ENCODE measurements at places on chromosomes 3 and 15.
A peak's percentile ranks its signal among the peaks of the same experiment; 100 is the strongest.

- no peak for DNase-seq
These were observed 72.3 kb upstream of the ST3GAL6 start for GRCh38 chr3:98690876-98691275.

GRCh38 chr3:98341758-98342157, 11.9 kb upstream of the OR5K4 start:
- no peak for DNase-seq

- no peak for DNase-seq
These were observed 430.7 kb upstream of the CFAP20DC start for GRCh38 chr3:59480486-59480995.

GRCh38 chr15:34116620-34117019, 14.7 kb downstream of the PGBD4 start:
- no peak for DNase-seq

DNA sequence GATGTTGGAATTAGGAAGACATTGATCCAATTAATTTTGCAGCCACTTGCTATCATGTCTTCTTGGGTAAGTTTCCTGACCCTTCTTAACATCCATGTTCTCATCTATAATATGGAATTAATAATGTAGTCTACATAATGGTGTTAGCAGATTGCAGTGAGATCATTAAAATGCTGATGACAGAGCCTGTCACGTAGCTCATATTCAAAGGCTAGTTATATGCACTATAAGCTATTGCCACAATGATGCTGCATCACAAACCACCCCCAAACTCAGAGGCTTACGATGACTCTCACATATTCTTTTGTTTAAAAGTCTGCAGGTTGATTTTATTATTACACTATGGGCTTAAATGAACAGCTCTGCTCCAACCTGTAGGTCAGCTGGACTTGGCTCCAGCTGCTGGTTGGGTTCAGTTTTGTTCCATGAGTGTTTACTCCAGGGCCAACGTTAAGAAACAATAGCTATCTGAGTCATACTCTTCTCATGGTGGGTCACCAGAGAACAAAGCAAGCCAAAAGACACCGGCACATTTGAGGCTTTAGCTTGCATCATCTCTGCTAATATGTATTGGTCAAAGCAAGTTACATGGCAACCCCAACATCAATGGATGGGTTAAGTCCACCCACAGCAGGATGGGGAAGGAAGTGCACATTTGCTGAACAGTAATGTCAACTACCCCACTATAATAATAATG, 250.0 kb upstream of the SLCO3A1 start:
- no peak for DNase-seq

DNA sequence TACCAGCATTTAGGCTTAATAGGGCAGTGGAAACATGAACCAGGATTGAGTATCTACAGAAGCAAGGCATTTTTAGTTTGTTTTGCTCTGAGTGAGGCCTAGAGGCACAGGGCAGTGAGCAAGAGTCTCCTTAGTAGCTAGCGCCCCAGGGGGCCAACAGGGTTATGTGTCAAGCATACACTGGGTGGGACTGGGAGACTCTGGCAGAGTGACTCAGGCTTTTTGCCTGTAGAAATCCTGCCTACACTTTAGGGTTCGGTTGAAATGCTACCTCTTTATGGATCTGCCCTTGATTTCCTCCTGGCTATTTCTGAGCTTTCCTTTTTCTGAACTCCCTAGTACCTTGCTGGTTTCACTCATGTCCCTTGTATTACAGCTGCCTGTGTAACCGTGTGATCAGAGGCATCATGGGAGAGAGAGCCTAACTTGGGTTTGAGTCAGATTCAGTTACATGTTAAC, 72.2 kb downstream of the TOP2B start:
- DNase-seq, result no peak

- no peak for DNase-seq
These were observed 14.0 kb downstream of the FBXL22 start for GRCh38 chr15:63611177-63611576.

- DNase-seq, result no peak
These were observed 1013.6 kb downstream of the ROBO1 start for GRCh38 chr3:78754066-78754743.

- no peak for DNase-seq
These were observed 42.4 kb downstream of the FBN1 start for GRCh38 chr15:48603123-48603500.

DNA sequence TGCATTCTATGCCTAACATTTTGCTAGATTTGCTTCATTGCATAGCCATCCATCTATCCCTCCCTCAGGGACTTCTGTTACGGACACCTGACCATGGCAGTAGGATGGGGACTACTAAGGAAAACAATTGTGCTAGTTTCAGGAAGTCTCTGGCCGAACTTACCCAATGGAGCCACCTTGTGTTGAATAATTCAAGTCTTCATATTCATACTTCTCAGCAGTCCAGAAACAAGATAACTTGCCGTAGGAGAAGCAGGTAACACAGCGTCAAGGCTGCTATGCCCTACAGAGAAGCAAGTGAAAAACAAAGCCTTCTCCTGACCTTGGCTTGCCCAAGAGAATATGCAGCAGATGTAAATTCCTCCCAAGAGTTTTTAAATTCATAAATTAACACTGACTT, 685.3 kb downstream of the GRM7 start:
- no peak for DNase-seq

DNA sequence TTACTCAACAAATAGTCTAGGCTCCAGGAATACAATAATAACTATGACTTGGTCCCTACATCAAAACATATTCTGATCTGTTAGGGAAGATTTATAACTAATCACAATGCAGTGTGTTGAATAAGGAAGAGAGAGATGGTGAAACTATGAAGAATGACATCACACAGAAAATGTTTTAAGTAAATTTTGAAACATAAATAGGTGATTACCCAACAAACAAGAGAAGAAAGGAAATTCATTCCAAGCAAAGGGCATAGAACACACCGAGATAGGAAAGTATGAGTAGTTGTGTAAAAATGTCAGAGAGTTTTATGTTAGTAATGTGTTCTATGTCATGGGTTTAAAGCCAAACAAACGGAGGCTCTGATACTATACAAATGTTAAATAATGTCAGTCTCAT, 13.4 kb downstream of the SEC62 start:
- no peak for DNase-seq

- DNase-seq, result no peak
These were observed 746.6 kb upstream of the CFAP20DC start for GRCh38 chr3:59796456-59796855.

DNA sequence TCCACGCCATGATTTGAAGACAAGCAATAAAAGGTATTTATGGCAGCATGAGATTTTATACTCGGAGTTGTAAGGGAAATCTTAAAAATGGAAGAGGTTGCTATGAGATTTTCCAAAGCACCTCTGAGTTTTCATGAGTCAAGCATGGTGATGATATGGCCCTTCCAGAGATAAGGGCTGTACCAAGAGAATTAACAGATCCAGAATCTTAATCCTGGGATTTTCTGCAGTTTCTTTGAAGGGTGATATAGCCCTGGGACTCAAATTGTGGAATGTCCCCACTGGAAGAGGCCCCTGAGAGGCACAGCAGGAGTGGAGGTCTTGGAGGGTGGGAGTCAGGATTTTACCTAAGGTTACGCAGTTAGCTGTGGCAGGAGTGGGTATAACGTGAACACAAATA, 243.3 kb downstream of the ZNF621 start:
- no peak for DNase-seq

GRCh38 chr3:20552605-20553275, 366.7 kb upstream of the SGO1 start:
- no peak for DNase-seq

- no peak for DNase-seq
These were observed 474.8 kb downstream of the CNTN3 start for GRCh38 chr3:74139648-74140047.

DNA sequence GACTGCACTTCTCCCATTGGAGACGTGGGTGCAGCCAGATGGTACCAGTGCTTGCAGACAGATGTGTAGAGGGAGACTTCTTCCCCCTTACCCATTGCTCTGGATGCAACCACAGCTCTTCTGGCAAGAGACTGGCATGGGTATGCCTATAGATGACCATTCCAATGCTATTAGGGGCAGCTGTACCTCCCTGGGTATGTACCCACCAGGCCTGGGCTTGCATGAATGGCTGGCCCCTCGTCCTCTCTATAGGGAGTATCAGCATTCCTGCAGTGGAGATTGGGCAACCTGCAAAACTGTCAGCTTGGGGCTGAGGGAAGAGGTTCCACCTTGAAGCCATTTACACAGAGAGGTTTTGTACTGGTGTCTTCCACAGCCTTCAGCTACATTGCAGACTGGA, 57.6 kb upstream of the FXR1 start:
- no peak for DNase-seq

DNA sequence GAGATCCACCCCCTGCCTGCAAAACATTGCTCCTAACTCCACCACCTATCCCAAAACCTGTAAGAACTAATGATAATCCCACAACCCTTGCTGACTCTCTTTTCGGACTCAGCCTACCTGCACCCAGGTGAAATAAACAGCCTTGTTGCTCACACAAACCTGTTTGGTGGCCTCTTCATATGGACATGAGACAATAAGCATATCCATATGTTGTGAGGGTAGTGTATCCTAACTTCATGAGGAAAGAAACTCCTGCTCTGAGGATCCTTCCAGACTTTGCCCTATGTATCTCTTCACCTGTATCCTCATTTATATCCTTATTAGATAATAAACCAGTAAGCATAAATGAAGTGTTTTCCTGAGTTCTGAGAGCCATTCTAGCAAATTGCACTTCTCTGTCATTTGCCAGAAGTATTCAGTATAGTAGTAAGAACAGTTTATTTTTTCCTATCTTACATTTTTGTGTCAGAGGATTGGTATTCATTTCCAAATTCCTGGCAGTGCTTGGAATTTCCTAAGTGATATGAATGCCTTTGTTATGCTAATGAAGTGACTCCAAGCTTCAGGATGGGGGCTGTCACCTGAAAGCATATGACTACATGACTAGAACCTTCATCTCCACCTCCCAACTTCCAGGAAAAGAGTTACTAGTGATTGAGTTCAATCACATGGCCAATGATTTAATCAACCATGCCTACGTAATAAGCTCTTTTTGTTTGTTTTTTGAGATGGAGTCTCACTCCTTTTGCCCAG, 30.2 kb downstream of the TTBK2 start:
- DNase-seq, result no peak

DNA sequence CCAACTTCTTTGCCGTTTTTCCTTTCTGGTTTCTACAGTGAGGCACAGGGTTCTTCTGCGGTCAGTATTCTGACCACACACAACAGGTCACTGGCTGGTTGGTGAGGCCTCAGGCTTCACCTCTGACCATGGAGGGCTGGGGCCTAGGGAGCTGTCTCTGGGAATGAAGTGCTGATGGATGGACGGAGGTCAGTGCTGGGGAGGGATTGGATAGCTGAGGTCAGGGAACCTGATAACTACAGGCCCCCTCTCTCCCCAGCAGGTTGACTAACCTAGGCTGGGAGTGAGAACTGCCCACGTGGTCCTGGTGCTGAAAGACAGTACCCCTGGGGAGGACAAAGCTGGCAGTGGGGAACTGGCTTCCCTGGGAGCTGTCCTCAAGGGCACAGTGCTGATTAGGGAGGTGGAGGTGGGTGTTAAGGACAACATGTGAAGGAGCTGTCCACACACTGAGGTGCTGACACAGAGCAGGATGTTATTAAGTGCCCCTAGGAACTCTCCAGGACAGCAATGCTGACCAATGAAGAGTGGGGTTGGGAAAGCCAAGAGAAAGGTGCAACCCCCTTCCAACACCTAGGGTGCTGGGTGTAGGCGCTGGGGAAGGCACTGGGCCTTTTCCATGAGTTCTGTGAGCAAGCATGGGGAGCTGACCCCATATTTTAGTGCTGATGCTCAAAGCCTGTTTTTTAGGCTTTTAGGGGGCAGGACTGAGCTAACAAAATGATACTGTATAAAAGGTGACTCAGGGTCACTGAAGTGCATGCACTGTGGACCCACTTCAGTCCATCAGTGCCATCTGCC, 45.2 kb downstream of the ATP2B2 start:
- peak; percentile 62 for DNase-seq

DNA sequence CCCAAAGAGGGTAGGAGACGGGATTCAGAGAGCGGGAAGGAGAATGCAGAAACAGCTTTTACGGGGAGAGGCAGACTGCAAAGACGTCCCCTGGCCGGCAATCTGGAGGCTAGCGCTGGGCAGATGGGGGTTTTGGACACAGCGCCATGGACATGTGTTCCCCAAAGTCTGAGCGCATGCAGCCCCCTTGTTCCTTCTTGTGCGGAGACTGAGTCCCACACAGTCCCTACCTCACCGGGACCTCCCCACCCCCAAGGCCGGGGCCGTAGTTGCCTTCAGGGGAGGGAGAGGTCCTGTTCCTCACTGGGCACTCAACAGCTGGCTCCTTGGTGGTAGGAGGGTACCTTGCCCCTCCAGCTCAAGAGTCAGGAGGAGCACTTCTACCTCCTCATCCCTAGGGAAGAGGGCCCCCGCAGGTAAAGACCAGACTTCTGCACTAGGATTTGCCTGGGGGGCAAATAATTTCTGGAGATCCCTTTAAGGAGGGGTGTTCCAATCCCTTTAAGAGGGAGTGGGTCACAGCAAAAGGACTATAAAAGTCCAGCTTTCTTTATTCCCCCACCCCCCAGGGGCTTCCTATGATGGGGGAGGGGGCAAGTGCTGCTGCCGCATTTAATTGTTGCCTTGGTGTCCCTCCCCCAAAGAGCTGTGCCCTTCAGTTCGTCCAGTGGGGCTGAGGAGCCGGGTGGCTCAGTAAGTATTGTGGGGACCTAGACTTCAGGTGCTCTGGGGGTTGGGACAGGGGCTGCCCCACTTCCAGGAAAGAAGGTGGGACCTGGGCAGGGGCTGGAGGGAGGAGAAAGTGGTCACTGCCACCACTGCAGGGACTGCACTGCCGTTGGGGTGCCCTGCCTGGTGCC, 3.6 kb upstream of the BAHD1 start:
- no peak for DNase-seq

GRCh38 chr15:26674467-26674866, 98.4 kb downstream of the GABRB3 start:
- DNase-seq, result no peak

GRCh38 chr3:49529567-49529966, 24.7 kb upstream of the BSN start:
- DNase-seq, result no peak

- DNase-seq, result no peak
These were observed 29.4 kb upstream of the EIF4A2 start for GRCh38 chr3:186754006-186754405.

- DNase-seq, result peak; percentile 68
These were observed at the start of gene PARP15 for GRCh38 chr3:122577409-122578031. PARP15 (plus strand) TSS chr3:122577650; CDS start chr3:122577668, 18 bp downstream.

DNA sequence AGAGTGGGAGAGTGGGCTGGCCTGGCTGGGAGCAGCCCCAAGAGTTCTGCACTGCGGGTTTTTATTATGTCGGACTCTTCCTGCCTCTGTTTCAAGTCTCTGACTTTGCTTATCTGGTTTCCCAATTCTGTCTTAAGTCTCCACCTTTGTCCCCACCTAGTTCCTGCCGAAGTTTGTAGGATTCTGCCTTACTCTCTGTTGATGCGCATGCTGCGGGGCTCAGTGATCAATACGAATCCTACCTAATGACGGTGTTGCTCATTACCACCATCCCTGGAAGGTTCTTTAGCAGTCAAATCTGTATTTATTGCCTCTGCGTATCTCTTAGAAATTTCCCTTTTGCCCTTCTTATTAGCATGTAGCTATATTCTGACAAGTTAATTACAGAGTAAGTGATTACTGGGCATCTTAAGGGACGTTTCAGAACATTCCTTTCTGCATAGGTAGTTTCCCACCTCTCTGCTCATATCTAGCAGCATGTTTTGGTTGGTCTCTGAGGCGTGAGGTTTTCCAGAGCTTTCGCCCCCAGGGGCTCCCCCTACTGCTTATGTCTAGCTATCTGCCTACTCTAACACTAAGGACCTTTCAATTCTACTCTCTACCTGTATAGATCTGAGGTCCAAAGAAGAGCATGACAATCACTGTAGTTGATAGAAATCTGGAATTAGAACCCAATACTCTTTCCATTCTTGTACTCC, 236.0 kb upstream of the EIF1B start:
- no peak for DNase-seq

All from B cell (primary cell).